ENCODE measurements at places on chromosomes 6 and 20.
A peak's percentile ranks its signal among the peaks of the same experiment; 100 is the strongest.

GRCh38 chr6:149478631-149479314 is 6.0 kb downstream of the ZC3H12D start:
- no peak for DNase-seq

- DNase-seq, result peak; percentile 80
These were observed at the start of gene OGFRL1 for GRCh38 chr6:71288228-71289038. Gene OGFRL1, plus strand, starts transcription at chr6:71288811. Its CDS starts 126 bp downstream, at chr6:71288937.

GRCh38 chr20:13841206-13841605 is 56.4 kb downstream of the NDUFAF5 start:
- no peak for DNase-seq

- peak; percentile 14 for DNase-seq
These were observed 258.6 kb downstream of the LAMA2 start for GRCh38 chr6:129141499-129141898.

- no peak for DNase-seq
These were observed 7.1 kb downstream of the CD93 start for GRCh38 chr20:23079016-23079351.

DNA sequence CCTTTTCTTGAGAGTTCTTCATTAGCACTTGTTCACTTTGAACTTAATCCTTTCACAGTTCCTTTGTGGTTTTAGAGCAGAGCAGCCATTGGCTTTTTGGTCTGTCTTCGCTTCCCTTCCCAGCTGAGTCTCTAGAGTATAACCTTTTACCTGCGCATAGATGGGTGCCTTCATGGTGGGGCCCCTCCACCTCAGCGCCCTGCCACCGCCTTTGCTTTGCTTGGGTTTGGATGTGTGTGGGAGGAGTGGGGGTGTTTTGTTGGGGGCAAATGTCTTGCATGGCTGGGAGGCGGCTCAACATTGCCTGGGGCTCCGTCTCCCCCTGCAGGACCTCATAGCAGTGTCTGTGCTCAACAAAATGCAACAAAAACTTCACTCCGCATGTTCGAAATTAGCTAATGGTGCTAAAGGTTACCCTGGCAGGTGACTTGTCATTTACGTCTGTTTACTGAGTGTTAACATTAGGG is 11.9 kb downstream of the PYGB start:
- DNase-seq, result no peak

DNA sequence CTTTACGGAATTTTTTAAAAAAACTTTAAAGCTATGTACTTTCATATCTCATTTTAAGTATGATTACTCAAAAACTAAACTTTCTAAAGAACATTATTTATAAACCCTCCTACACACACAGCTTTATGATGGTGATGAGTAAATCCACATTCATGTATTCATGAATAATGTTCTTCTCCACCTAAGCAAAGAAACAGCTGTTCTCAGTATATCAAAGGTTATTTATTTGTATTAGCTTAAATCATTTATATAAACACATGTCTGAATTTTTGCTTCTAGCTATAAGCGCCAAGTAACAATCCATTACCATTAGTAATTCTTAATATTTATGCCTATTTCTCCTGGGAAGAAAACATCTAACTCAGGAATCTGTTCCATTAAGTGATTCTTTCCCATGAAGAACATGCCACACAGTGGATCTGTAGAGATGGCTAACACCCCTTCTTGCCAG is 63.3 kb downstream of the SMLR1 start:
- peak; percentile 67 for DNase-seq

- DNase-seq, result no peak
These were observed 91.5 kb upstream of the MLN start for GRCh38 chr6:33895296-33895695.

DNA sequence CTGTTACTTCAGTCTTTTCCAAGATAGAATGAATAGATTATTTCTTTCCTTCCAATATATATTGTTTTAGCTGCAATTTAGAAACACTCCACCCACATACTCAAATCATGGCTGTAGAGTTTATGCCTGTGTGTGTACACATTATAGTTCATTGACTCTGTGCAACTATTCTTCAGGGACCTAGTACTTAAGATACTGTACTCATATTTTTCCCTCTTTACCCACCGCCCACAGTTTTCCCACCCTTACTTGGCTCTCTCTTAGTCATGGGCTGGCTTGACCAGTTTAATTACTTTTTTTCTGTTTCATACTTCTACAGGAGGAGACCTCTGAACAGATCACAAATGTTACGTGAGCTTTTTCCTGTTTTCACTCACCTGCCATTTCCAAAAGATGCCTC is 30.4 kb downstream of the C6orf89 start:
- DNase-seq, result no peak

GRCh38 chr6:134093007-134093573 is 40.7 kb upstream of the SLC2A12 start:
- no peak for DNase-seq

DNA sequence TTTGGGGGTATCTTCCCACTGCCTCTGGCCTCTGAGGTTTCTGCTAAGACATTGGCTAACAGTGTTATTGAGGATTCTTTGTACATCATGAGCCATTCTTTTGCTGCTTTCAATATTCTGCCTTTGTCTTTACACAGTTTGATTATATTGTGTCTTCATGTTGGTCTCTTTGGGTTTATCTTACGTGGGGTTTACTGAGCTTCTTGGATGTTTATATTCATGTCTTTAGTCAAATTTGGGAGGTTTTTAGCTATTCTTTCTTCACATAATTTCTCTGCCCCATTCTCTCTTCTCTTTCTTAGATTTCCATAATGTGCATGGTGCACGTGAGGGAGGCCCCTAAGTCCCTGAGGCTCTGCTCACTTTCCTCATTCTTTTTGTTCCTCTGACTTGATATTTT is 7.6 kb downstream of the ENTPD6 start:
- no peak for DNase-seq

DNA sequence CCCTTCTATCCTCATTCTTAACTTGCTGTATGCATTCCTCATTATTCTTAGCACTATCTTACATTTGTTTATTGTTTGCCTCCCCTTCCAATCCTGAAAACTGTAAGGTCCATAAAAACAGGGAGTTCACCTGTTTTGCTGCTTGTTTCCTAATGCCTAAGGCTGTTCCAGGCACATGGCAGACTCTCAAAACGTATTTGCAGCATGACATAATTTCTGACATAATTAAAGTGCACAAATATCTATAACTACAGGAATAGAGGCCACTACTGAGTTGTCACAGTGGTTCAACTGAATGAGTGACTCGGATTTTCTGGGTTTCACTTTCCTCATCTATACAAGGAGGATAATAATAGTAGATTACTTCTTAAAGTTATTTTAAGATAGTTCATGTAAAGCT is 83.0 kb downstream of the HFE start:
- DNase-seq, result no peak

DNA sequence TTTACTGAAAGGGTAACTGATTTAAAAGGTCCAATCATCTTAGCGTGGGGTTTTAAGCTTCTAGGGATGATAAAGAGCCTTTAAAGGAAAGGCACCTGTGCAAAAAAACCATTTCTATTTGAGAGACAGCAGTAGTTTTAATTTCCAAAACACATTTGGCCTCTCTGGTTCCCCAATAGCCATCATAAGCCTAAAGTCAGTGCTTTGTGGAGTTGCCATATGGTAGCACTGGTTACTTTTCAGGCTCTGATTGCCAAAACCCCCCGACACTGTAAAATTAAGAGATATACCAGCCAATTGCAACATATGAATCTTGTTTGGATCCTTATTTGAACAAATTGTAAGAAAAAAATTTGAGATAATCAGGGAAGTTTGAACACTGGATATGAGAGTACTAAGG is 44.6 kb downstream of the TP53INP2 start:
- DNase-seq, result no peak

GRCh38 chr6:35678021-35678654 is 10.6 kb downstream of the FKBP5 start:
- no peak for DNase-seq

DNA sequence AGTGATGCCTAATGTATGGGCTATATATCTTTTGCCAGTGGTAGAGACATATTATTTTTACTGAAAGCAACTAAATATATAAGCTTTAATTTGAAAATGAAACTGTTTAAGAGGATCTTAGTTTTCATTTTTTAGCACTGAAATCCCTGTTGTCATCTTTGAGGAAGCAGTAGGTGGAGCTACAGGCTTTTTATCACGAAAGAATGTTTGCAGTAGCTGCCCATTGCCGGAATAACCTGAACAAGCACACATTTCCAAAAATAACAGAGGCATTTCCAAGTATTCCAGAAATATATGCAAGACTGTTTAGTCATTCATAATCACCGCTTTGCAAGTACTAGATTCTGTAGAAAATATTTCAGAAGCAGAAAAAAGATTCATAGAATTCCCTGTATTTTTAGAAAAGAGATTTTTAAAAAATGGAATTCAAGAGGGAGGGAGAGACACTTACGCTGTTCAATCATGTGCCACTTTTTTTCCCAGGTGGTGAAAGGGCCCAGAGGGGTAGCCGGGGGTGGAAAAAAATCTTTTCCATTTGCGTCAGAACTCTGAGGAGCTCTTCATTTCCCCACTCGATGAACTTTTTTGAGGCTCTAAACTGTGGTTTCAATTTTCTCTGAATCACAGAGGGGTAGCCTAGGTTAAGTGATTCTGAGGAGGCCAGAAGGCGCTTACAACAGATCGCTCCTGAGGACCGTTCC is 142.5 kb upstream of the FERMT1 start:
- DNase-seq, result peak; percentile 70

DNA sequence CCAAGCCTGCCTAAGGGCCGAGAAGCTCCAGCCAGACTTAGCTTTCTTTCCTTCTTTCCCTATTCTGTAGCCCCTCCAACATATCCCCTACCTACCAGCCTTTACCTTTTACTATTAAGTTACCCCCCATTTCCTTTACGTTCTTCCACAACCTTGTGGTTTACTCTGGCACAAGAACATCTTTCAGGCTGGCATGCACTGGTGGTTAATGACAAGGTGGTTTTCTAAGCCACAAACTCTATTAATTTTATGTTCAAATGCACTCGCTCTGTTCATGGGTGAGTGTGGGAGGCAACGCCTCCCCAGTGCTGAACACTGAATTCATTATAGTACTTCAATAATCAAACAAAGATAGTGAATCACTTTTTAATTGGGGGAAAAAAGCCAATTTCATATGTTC is 64.4 kb downstream of the TRERF1 start:
- no peak for DNase-seq

DNA sequence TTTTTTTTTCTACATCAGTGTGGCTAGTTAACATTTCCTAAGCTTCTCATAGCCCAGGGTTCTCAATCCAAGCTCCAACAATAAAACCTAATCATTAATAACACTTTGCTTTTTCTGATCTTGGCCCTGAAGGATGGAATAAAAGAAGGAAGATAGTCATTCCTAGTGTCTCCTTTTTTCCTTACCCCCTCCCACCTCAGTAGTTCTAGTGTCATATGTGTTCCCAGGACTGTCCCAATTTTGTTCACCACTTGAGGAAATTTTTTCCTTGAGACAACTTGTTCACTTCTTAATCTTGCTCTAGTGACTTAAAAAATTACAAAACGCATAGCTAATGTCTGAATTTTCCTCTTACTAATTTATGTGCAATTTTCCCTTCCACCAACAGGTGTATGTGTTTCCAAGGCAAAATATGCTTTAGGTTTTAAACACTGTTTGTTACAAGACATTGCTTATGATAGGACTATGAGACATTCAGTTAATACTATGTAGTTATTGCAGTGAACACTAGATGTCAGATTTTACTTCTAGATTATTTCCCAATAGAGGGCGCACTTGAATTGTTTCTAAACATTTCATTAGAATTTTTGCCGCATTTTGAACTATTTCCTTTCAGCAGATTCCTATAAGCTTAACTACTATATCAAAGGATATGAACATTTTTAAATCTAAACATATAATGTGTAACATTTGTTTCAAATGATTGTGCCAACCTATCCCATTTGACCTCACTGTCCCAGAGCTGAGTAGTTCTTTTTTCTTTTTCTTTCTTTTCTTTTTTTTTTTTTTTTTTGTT is 18.5 kb upstream of the C6orf141 start:
- DNase-seq, result peak; percentile 40

- DNase-seq, result no peak
These were observed 119.4 kb upstream of the LY86 start for GRCh38 chr6:6469074-6469473.

Data from fibroblast of gingiva (primary cell).